ENCODE measurements at places on chromosomes 6 and 20.

GRCh38 chr6:148203970-148204369 lies 138.7 kb upstream of the SASH1 start:
- DNase-seq = peak; percentile 59

DNA sequence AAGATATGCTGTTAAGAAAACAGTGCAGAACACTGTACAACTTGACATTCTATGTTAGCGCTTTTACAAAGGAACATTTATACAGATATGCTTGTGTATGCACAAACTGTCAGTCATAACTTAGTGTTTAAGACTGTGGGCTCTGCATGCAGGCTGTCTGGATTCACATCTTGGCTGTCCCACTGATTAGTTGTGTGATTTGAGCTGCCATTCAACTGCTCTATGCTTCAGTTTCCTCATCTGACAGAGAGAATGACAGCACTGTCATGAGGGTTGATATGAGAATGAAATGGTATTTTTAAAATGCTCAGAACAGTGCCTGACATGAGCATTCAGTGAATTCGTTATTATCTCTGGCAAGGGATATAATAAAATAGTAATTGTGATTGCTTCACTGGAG lies 8.7 kb downstream of the SLC25A27 start:
- DNase-seq = no peak

- no peak for DNase-seq
Observed at GRCh38 chr6:116385921-116386320, 15.2 kb downstream of the DSE start.

- no peak for DNase-seq
Observed at GRCh38 chr20:44050925-44051660, 135.9 kb downstream of the JPH2 start.

GRCh38 chr20:36957875-36958667 lies 6.6 kb upstream of the SAMHD1 start:
- DNase-seq = no peak

GRCh38 chr6:145189836-145190235 lies 545.5 kb downstream of the EPM2A start:
- no peak for DNase-seq

GRCh38 chr6:130681028-130681427 lies 146.2 kb upstream of the SMLR1 start:
- peak; percentile 86 for DNase-seq

DNA sequence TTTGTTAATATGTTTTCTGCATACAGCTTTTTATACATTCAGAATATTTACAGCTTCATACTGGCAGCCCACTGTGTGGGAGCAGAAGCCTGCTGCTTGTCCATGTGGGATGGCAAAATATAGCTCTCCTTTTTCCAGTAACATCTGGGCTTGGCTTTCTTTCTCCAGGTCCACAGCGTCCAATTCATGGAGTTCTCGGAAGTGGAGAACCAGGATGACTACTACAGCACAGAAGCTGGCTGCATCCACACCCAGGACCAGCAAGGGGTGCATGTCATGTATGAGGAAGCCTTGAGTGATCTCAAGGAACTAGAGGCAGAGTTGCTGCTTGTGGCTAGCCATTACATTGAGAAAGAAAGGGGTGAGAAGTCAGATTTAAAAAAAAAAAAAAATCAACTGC lies 143.1 kb downstream of the CD164 start:
- DNase-seq = peak; percentile 48

GRCh38 chr20:63573647-63574131 lies 350 bp downstream of the HELZ2 start:
- DNase-seq = no peak

DNA sequence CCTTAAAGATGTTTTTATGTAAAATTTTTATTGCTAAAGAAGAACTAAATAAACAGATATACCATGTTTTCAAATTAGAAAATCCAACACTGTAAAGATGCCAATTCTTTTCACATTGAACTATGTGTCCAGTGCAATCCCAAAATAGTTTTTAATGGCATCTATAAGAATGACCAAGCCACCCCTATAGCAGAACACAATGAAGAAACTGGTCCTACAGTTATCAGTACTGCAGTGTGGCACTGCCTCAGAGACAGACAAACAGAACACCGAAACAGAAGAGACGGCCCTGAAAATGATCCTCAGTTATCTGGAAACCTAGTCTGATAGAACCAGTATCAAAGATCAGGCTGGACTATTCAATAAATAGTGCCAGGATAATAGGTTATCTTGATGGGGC lies 41.9 kb downstream of the KIF13A start:
- DNase-seq = no peak

DNA sequence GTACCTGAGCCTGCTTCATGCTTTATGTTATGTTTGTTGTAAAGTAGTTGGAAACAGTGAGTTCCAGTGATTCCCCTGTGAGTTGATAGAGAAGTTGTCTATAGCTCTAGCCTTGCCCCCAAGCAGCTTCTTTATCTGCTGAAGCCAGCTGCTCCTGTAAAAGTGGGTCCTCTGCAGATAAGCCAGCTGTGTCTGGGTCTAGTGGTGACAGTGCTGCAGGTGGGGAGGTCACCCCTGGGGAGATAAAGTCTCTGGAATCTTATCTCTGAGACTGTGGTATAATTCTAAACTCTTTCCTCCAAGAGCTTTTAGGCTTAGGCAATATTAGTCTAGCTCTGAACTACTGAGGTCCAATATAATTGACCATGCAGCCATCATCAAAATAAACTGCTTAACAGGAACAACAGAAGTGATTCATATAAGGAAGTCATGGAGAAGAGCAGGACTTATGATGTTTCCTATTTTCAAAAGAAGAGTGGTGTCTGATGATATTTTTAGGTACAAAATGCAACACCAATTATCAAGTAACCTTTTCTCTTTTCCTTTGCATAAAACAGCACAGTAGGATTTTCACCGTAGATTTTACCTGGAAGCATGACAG lies 44.2 kb upstream of the TMEM217 start:
- no peak for DNase-seq

- peak; percentile 17 for DNase-seq
Observed at GRCh38 chr20:58017231-58017969, 211.1 kb downstream of the ANKRD60 start.

DNA sequence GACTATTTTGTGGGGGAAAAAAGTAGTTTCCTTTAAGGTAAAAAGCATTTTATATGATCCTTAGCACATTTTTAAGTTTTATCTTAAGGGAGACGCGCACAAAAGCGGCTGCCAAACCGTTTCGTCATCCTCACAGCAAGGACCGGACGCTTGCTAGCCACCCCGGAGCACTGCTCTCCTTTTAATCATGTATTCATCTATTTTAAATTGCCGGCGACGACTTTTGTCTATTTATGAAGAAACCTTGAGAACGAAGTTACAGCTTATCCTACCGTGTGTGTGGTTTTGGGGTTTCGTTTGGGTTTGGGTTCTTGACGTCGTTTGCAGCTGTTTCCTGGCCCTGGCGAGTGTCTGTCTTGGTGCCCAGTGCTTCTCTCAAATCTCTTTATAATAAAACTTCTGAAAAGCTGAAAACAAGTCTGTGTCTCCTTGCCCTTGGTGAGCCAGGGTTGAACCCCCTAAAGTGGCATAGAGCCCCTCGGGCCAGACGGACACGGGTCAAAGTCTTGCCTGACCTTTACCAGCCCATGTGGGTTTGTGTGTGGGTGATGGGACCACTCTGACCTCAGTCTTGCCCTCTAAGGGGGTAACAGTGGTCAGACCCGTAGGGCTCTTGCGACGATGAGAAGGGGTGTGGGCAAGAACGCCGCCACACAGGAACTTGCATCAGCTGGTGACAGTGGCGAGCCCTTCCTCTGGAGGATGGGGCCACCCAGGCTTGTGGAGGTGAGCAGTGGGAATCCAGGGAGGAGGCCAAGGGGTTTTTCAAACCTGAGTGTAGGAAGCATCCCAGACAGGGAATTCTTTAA lies 117.6 kb downstream of the JPH2 start:
- no peak for DNase-seq

DNA sequence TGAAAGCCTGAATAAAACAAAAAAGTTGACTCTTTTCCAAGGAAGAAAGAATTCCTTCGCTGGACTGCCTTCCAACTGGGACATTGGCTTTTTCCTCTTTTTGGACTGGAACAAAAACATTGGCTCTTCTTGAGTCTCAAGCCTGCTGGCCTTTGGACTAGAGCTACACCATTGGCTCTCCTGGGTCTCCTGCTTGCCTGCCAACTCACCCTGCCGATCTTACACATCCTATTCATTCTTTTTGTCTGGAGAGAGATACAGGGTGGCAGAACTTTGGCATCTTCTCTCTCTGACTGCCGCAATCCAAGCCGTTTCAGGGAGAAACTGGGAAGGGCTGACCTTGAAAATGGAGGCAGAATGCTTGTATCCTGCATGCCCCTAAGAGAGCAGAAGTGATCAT lies 20.2 kb downstream of the DDO start:
- DNase-seq = no peak

DNA sequence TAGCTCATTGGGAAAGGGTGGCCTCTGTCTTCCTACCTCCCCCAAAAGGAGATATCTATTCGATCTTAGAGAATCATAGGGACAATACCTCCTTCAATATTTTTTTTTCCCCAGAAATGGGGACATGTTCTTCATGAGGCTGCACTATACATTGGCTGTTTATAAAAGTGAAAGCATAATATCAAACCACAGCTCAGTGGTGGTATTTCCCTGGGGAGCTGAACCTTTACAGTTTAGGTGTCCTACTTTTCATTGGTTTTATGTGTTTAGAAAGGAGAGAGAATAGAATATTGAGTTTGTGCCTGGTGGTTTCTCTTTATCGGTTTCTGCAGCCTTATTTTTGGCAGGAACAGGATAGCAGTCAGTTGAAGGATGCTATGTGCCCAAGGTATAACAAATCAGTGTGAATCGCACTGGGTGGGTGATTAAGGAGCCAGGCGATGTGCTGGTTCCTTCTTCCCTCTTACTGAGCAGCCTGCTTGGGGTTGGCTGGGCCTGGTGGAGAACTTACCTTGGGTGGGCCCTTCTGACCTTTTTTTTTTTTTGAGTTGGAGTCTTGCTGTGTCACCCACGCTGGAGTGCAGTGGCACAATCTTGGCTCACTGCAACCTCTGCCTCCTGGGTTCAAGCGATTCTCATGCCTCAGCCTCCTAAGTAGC lies 25.2 kb downstream of the UST start:
- DNase-seq = no peak

DNA sequence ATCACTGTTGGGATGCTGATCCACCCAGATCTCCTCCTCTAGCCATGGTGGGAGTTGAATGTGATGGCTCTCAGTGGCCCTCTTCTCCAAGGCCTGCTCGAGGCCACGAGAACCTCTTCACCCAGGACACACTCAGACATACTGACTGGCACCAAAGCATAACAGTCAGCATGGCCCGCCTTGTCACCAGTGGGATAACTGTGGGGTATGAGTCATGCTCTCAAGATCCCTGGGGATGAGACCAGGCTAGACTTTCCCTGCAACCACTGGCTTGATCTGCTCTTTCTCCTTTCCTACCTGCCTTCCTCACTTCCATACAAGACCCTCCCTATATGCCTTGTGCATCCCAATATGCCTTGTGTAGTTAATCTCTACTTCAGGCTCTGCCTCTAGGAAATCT lies 66.8 kb downstream of the RIN2 start:
- DNase-seq = no peak

- no peak for DNase-seq
Observed at GRCh38 chr6:79313254-79313653, 78.8 kb upstream of the HMGN3 start.

DNA sequence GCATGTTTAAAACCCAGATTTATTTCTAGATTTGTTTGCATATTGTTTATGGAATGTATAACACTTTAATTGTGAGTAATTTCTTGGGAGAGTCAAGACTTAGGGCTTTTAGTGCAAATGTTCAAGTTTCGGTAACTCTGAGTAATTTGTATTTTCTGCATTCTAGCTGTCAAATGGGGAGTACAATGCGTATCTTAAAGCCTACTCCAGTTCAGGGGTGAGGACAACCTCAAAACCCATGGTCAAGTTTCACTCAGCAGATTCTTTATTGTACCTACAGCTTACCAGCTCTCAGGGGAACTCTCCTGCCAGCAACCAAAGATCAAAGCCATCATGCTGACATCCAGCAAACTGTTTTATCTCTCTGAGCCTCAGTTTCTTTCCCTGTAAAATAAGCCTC lies 458.6 kb upstream of the JARID2 start:
- DNase-seq = no peak

DNA sequence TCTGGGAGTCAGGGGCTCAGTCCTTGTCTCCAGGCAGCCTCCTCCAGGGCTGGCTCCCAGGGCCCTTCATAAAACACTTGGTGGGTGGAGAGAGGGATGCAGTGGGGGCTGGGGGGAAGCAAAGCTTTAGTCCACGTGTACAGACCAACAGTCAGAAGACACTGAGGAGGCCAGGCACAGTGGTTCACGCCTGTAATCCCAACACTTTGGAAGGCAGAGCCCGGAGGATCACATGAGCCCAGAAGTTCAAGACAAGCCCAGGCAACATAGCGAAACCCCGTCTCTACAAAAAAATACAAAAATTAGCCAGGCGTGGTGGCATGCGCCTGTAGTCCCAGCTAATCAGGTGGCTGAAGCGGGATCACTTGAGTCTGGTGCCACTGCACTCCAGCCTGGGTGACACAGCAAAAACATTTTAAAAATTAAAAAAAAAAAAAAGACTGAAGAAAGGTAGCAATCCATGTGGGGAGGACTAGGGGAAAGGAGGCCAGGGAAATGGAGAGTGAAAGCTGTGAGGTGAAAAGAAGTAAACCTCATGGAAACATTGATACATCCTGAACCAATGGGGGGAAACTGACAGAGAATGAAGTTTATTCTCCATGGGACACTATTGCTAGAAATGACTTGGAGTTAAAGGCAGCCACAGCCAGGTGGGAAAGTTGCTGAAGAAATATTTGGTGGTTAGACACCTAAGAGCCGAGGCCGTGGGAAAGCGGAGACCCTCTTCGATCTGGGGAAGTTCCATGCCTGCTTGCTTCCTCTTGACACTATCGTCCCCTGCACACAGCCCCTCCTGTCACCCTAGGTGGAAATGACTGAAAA lies 35.4 kb downstream of the PIM1 start:
- DNase-seq = no peak

- DNase-seq = no peak
Observed at GRCh38 chr6:135871878-135872277, 20.4 kb downstream of the PDE7B start.

- no peak for DNase-seq
Observed at GRCh38 chr6:44216677-44217331, at the start of gene MYMX. TSS of gene MYMX (plus strand) at chr6:44216926. CDS start at chr6:44217472, 546 bp downstream.

DNA sequence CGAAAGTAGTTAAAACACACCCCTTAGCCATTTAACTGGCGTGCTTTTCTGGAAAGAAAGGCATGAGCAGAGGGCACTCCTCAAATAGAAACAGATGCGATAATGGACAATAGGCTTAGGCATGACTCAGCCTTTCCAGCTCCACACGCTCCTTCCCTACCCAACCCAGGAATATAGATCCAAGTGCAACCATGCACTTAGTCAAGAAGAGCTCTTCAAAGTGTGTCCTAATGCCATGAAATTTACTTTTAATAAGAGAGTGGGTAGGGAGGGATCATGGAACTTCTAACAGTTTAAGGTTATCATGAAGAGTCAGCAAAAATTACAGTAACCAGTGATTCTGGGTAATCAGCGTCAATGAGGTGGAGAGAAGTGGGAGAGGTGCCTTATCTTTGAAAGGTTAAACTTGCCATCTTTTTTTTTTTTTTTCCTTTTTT lies 2.4 kb upstream of the EFHC1 start:
- peak; percentile 70 for DNase-seq

All from stromal cell of bone marrow (primary cell).